ENCODE measurements at places on chromosomes 3 and 15.

DNA sequence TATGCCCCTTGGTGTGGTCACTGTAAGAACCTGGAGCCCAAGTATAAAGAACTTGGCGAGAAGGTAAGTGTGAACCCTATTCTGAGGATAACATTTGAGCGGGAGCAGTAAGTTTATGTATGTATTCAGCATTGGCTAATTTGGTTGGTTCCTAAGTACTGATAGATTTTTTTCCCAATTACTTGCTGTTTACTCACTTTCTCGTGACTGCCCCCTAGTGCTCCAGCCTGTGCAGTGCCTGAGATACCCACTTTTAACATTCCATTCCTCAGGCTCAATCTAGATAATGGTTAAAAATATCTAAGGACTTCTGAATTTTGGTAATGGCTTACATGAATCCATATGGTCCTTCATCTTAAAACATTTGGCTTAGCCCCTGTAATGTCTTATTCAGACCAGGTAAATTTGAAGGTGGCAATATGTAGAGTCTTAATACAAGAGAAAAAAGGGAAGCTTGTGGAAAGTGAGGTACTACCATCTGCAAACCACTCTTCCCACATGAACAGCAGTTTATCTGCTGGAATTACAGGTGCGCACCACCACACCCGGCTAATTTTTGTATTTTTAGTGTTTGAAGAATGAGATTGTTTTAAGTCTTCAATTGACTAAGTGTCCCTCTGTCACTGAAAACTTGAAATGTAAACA lies 7.1 kb downstream of the ELL3 start:
- DNase-seq, result no peak

GRCh38 chr15:69664572-69665571 lies 212.3 kb downstream of the RPLP1 start:
- DNase-seq, result no peak

GRCh38 chr3:107211608-107212007 lies 165.6 kb upstream of the CCDC54 start:
- no peak for DNase-seq

- DNase-seq, result no peak
Observed at GRCh38 chr3:112811131-112811884, 35.4 kb downstream of the CD200R1L start.

GRCh38 chr15:34952481-34952880 lies 17.1 kb downstream of the AQR start:
- no peak for DNase-seq

DNA sequence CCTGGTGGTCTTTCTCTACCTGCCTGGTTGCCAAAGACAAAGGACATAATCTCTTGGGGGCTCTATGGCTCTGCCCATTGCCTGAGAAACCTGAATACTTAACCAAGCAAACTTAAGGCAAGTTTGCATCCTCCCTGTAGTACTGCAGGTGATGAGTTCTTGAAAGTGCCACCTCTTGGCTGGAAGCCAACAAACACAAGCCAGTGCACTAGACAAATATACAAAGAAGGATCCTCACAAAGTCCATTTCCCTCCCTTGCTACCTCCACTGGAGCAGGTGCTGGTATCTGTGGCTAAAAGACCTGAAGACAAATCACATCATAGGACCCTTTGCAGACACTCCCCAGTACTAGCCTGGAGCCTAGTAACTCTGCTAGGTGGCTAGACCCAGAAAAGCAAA lies 772.3 kb downstream of the SI start:
- no peak for DNase-seq

DNA sequence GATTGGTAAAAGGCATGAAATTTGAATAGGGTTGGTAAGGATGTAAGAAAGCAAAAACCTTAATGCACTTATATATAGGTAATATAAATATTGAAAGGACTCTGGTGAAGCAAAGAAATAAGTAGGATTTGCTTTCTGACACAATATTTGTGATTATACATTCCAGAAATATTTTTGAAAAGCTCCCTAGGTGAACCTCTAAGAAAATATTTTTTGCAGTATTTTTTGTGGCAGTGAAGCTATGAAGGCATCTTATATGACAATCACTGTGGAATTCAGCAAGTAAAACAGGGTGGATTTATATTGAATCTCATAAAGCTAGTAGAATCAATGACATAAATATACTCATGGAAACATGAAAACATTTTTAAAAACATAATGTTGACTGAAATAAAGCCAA lies 119.6 kb upstream of the EPHA3 start:
- no peak for DNase-seq

DNA sequence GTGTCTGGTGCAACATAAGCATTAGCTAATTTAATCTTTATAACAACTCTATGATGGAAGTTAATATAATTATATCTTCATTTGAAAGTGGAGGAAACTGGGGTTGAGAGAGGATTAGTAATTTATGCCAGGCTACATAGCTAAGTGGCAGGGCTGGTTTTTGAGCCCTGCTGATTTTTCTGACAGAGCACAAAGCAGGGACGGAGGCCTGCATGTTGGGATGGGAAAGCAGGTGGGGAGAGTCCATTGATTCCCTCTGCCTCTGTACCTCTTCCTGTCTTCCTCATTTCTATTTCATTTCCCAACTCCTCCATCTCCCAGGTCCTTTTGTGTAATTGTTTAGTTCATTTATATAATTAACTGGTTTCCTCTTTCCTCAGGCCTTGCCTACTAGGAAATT lies 251.6 kb upstream of the ZPLD1 start:
- no peak for DNase-seq

DNA sequence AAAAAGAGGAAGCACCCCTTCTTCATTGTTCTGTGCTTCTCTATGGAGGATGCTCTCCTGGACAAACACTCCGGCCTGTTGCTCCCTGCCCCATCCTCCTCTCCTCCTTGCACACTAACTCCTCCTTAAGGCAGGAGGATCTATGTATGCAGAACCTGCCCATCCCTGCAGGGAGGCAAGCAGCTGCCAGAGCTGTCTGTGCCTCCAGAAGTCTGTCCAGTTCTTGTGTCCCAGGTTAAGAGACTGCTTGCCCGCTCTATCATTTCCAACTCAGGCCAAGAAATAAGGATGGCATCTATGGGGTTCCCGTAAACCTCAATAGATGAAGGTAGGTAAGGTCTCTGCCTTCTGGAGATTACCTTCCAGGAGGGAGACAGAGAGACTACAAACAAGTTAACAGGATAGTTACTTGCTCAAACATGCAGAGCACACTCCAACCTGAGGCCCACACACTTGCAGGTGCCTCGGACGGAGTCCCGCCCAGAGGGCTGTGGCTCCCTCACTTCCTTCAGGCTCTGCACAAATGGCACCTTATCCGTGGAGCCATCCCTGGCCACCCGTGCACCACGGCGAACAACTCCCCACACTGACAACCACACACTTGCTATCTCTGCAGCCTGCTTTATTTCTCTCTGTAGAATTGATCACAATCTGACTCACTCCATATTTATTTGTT lies 6.9 kb downstream of the XXYLT1 start:
- no peak for DNase-seq

- no peak for DNase-seq
Observed at GRCh38 chr15:69039516-69040225, 25.2 kb downstream of the NOX5 start.

DNA sequence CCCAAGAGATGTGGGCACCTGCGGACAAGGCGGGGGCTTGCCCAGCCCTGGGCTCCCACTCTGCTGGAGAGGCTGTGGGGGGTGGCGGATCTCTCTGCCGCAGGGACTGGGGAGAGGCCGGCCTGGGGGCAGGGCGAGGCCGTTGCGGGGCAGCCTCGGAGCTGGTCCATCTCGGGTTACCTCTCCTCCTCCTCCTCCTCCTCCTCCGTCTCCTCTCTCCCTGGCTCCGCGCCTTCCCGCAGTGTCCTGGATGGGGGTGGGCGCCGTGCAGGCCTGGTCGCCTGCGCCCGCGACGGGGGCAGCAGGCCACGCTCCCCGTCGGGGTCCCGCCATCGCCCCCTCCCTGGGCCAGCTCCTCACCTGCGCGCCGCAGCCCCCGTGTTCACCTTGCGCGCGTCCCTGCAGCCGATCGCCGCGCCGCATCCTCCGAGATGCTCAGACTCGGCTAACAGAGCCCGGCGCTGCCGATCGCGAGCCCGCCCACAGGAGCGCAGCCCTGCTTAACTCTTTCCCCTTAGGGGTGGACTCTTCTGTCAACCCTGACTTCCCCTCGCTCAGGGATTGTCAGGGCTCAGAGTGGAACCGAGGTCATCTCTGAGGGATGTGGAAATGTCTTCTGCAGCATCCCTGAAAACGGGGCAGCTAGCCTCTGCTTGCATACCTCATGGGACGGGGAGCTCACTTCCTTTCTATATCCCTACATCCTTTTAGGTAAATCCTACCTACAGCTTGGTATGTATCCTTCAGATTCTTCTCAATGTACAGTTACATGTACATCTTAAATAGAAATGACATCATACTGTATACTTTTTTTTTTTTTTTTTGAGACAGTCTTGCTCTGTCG lies at the start of gene PRRT3:
TSS of gene PRRT3 (minus strand) at position 447 of the 844 bp plus-strand sequence. CDS start 2,293 bp downstream, outside the sequence.
- no peak for DNase-seq

DNA sequence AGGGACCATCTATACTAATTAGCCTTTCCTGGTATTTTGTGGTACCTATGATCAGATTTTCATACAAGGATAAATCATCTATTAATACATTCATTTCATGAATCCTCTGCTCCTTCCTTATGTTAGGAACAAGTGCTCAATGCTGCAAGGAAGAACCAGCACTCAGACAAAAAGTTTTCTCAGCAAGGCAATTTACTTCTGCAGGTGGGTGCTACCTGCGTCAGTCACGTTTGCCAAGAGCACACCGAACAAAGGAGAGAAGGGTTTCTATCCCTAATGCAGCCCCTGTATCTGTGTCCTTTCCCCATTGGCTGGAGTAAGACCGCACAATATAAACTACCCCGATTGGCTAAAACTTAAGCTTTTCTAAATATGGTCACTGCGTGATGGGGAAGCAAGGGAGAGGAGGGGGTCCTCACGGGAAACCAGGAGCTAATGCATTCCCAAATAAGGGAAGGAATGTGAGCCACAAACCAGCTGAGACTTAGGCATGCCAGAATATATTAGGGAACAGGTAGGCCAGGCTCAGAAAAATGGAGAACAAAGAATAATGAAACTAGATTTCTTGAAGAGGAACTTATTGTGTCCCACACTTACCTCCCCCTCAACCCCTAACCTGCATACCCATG lies 76.5 kb downstream of the AQR start:
- DNase-seq, result no peak

DNA sequence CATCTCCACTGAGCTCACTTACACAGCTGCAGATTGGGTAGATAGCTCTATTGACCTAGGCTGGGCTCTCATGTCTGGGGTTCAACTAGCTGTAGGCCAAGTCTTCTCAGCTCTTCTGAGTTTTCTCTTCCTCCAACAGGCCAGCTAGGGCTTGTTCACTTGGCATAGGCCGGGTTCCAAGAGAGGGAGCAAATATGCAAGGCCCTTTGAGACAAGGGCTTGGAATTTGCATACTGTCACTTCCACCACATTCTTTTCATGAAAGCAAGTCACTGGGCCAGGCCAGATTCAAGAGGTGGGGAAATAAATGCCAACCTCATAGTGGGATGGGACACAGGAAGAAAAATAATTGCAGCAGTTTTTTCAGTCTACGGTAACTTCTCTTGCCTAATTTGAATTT lies 25.2 kb downstream of the PIGB start:
- DNase-seq, result no peak

DNA sequence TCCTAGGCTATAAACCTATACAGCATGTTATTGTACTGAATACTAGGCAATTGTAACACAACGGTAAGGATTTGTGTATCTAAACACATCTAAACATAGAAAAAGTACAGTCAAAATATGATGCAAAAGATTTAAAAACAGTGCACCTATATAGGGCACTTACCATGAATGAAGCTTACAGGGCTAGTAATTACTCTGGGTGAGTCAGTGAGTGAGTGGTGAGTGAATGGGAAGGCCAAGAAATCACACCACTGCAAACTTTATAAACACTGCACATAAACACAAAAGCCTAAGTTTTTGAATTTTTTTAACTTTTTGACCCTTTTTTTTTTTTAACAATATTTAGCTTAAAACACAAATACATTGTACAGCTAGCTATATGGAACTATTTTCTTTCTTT lies 204.7 kb upstream of the CTNNB1 start:
- DNase-seq, result no peak

DNA sequence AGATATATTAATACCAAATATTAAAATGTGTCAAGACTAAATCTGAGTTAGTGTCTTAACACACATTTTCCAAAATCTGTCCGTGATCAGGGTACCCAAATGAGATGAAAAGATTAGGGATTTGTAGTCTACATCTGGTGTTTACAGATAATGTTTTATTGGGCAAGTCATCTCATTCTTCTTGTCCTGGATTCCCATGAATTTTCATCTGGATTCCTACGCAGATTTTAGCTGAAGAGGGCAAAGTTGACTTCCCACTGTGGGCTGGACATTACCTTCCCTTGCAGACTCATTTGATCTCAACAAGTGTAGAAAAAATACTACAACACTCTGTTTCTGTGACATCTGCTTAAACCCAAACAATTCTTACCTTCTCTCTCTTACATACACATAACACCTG lies 79.1 kb downstream of the CEP63 start:
- DNase-seq, result no peak

GRCh38 chr15:90266061-90266431 lies 574 bp downstream of the NGRN start:
- peak; percentile 2 for DNase-seq

DNA sequence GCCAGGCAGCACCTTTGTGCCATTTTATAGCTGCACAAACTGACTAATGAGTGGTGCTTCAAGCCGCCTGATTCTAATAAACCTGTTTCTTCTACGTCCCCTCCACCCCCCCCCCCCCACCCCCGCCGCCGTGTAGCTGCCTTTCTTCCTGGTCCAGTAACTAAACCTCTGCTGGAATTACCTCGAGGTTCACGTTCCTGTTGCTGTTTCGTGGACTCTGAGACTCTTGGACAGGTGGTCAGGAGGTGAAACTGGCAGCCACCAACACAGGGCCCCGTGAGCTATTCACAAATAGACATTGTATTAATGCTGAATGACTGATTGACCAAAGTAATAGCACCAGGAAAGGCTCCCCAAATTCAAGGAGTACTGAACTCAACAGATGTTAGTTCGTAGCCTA lies 73.9 kb downstream of the TRIM69 start:
- no peak for DNase-seq

DNA sequence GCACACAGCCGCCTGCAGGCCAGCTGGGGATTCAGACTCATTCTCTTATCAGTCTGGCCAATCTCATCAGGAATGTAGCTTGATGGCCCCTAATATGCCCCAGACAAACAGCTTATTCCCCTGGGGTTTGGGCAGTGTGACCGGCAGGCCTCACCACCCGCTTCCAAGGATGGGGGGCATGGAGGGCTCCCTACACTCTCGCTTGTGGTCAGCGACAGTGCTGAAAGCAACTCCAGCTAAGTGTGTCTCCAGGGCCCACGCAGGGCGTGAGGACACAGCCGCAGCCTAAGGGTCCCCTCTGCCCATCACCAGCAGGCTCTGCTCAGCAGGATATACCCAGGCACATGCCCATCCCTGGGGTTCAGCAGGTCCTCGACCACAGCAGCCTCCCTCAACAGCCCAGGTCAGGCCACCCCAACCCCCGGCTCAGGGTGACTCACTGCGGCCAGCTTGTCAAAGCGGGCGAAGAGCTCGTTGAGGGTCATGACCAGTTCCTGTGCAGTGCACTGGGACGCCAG lies 116.7 kb downstream of the ADCY5 start:
- DNase-seq, result no peak

All from NCI-H187 (cell line).